Central memory CD4-positive, alpha-beta T cell (primary cell): ENCODE measurements at places on chromosomes 3 and 15.

- no peak for DNase-seq
Measured at GRCh38 chr3:189167027-189167766, 4.6 kb upstream of the TPRG1 start.

DNA sequence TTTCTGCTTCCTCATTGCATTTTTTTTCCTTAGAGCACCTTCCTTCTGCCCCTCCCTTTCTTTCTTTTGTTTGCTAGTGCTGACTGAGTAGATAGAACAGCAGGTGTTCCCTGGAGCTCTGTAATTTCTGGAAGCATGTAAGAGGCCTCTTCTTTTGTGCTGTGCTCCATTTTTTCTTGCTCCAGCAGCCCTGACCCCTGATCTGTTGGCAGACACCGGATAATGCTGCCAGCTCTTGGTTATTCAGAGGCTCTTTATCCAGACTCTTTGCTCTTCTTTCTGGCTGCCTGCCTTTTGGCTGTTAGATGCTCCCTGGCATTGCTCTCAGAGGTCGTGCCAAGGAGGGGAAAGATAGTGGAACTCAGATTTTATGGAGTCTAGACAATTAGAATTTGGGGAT lies 104.4 kb upstream of the RBMS3 start:
- no peak for DNase-seq

DNA sequence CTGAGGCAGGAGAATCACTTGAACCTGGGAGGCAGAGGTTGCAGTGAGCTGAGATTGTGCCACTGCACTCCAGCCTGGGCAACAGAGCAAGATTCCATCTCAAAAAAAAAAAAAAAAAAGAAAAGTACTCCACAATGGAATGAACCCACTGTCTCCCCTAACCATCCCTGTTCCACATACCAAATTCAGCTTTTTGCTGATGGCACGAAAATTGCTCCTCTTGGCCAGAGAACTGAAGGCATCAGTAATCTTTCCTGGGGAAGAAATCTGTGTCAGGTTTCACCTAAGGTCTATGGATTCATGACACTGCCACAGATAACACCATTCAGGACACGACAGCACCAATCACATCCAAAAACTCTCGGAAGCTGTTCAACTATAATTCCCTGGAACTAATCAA lies 6.9 kb upstream of the PRC1 start:
- no peak for DNase-seq

DNA sequence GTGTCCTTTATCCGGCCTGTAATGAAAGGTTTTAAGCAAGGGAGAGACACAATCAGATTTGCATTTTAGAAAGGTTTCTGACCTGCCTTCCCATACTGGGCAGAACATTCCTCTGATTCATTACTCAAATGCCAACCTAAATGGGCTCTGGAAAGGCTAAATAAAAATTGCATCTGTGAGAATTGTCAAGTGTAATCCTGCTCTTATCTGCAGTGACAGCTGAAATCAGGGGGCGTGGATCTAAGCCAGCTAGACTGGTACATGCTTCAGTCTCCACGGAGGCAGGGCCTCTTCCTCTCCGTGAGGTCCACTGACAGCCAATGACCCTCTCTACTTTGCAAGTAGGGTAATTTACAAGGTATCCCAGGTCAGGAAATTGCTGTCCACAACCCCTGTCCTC lies 32.5 kb upstream of the MINAR1 start:
- no peak for DNase-seq

DNA sequence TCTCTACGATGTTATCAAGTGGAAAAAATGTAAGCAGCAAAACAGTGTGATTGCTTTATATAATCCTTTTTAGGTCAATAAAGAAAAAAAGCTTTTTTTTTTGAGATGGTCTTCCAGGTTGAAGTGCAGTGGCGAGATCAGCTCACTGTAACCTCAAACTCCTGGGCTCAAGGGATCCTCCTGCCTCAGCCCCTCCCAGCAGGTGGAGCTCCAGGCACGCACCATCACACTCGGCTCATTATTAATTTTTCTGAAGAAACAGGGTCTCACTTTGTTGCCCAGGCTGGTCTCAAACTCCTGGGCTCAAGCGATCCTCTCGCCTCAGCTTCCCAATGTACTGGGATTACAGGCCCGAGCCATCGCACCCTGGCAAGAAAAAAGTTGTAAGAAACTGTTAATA lies 17.3 kb downstream of the RNF168 start:
- DNase-seq, result peak; percentile 8

- no peak for DNase-seq
Measured at GRCh38 chr3:25558121-25558520, 106.6 kb downstream of the TOP2B start.

DNA sequence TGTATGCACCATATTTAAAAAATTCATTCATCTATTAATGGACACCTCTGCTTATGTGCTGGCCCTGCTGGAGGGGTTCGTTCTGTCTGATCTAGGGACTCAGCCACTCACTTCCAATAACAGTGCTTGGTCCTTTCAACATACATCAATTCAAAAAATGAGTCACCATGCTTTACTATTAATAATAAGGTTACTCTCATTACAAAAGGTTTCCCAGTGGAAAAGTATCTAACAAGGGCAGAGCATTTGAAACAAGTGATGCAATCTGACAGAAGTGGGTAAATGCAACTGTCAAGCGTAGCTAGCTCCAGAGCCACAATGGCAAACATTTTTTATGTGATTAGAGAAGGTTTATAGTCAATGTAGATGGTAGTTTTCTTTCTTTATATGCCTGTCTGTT lies 67.9 kb upstream of the TNIK start:
- DNase-seq, result no peak

- no peak for DNase-seq
Measured at GRCh38 chr3:193211984-193212383, 29.0 kb upstream of the PLAAT1 start.

DNA sequence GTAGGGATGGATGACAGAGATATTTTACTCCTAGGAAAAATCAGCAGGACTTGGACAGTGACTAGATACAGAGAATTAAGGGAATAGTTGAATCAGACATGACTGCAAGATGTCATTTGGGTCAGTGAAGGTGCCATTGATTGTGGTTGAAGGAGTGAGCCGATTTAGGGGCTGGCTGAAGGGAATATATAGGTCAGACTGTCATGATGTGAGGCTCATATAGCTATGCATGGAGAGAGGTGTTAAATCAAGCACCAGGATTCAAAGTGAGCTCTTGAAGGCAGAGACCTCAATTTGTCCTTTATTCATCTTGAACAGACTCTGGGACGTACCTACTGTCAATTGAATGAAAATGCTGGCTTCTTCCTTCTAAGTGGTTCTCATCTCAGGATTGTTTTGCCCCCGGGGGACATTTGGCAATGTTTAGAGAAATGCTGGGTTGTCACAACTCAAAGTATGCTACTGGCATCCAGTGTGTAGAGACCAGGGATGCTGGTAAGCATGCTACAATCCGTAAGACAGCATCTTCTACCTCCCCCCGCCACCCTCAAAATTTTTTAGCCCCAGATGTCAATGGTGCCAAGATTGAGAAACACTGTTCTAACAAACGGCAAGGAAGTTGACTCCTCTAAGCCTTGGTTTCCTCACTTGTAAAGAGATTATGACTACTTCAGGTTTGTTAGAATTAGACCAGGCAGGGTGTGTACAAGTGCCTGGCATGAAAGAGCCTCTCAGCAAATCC lies 7.8 kb downstream of the ATP2C1 start:
- DNase-seq, result no peak

DNA sequence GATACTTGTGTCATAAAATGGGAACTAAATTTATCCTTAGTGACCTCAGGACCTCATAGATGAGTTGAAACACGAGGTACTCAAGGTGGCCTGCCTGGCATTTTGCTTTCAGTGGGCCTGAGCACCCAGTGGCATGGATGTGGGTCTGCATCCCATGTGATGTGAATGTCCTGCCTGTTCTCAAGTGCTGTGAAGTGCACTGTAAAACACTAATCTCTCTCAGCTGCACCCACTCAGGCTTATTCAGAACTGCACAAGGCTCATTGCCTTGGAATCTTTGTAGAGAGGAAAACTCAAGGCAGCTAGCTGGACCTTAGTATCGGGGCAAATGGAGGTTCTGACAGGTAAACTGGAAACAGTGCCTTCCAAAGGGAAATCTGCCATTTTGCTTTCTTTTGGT lies 767.0 kb downstream of the TUSC7 start:
- DNase-seq, result no peak

- no peak for DNase-seq
Measured at GRCh38 chr3:182294256-182294655, 499.0 kb upstream of the ATP11B start.

GRCh38 chr3:48548126-48548525 lies 8.5 kb downstream of the PFKFB4 start:
- no peak for DNase-seq

DNA sequence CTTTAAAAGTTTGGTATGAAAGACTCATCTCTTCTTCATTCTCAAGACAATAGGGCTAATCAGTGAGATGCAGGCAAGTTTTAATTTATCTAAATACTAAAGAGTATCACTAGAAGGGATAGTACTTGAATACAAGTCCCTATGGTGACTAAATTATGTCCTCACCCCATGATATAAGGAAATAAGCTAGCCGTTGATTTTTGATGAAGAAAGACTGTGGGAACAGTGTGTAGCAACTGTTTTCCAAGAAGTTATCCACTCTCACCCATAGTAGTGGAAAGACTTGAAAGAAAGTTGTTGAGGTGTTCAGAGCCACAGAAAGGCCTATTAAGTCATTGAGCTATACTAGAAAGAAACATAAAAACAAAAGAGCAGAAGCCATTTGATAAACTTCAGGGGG lies 36.7 kb downstream of the PIK3CA start:
- no peak for DNase-seq

DNA sequence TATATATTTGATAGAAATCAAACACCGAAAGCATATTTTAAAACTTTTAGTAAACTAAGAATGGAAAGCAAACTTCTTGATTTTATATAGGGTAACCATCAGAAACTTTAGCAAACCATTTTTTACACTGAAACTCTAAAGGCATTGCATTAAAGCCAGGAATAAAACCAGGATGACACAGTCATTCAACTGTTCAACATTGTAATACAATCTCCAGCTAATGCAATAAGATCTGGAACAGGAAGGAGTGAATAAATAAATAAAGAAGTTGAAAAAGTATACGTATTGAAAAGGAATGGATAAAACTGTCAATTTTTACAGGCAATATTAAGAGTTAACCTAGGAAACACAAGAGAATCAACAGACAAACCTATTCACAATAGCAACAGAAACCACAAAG lies 181.9 kb upstream of the TTC14 start:
- DNase-seq, result no peak

DNA sequence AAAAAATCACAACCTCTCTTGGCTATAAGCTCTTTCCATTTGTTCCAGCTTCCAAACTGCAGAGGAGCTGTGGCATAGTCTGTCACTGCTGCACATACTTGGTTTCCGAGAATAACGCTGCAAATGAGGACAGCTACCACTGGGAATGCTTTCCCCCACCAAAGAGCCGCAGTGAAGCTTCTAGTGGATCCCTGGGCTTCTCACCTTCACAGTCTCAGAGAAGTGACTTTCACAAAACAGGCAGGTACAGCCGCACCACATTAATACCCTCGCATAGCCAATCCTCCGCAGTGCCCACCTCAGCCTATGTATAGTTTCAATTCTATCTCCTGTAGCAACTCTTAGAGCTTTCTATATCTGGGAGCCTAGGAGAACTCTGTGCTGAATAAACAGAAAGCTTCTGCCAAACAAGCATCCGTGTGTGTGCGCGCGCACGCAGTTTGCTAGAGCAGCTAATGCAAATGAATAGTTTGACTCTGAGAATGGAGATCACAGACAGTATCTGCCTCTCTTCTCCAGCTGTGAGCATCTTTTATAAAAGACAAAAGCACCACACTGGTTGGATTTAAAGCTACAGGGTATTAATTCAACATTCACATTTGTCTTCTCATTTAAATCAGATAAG lies 81.9 kb upstream of the PLXND1 start:
- DNase-seq, result no peak

DNA sequence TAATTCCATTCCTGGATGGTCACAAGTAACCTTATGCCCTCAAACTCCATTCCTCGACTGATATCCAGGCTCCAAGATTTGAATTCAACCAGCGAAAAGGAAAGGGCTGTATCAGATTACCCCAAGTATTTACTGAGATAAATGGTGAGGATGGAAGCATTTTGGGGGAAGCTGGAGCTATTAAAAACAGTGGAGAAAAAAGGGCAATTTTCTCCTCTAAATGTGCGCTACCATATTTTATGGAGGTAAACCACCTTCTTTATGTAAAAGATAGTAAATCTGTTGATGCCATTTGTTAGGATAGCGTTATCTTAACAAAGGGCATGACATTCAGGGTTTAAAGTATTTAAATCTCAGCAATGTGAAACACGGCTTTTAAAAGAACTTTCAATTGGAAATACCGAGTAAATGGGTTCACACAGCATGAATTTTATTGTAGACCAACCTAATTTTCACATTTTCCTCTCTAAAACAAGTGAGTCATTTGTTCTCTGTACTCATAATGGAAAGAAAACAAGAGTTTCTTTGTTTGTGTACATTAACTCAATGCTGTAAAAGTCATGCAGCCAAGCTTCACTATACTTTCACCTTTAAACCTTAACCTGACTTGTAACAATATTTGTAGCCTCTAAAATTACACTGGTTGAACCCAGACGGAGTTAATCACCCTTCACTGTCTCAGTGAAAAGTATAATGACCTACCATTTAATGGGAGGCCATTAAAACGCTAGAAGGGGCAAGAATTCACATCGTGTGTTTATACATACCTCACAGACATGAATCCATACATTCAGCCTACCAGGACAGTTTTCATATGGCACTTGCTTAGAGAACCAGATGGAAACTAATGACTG lies 773.4 kb downstream of the ROBO1 start:
- no peak for DNase-seq

DNA sequence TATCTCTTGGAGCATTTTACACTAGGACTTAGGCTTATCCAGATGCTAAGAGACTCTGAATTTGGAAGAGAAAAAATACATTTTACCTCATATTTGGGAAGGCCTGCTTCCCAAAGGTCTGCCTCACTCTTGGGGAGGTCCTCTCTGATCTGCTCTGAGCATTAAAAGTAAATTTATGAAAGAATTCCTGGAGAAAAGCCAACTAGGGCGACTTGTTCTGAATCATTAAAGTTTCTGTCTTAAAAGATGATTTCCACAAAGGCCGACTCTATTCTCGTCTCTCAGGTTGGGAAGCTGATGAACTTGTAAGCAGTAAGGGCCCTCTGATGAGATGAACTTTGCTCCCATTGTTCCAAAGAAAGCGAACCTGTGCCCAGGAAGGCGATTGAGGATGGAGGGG lies 48.7 kb upstream of the HES1 start:
- no peak for DNase-seq
